ENCODE measurements at places on chromosomes 11 and 22.
A peak's percentile ranks its signal among the peaks of the same experiment; 100 is the strongest.

DNA sequence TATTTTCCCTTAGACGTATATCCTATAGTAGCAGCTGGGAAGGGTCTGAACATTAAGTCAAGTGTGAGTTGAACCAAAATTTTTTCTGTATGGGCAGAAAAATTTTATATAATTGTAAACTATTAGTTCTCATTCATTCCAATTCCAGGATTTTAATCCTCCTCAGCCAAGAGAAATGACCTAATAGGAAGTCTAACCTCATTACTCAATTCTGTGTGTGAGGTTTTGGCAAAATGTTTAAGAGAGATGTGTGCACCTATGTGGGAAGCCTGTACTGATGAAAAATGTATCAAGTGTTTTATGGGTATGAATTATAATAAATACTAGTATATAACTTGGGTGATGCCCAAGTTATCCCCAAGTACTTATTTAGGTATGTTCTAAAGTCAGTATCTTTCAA is 311.6 kb upstream of the PITPNB start:
- DNase-seq, result no peak

DNA sequence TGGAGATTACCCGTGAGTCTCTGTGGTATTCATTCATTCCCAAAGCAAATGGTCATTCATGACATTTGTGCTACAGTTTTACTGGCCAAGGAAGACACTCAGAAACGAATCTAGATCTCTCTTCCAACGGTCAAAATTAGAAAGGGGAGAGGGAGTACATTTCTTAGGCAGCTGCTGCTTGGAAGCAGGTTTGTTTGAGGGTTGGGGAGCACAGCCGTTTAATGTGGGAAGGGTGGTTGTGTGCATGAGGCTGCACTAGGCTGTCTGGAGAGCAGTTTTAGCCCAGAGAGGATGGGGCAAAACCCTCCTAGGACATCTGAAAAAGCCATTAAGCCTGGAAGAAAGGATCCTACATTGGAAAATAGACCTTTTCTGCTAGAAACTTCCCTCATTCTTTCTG is 29.7 kb upstream of the TIMP3 start:
- DNase-seq, result no peak

DNA sequence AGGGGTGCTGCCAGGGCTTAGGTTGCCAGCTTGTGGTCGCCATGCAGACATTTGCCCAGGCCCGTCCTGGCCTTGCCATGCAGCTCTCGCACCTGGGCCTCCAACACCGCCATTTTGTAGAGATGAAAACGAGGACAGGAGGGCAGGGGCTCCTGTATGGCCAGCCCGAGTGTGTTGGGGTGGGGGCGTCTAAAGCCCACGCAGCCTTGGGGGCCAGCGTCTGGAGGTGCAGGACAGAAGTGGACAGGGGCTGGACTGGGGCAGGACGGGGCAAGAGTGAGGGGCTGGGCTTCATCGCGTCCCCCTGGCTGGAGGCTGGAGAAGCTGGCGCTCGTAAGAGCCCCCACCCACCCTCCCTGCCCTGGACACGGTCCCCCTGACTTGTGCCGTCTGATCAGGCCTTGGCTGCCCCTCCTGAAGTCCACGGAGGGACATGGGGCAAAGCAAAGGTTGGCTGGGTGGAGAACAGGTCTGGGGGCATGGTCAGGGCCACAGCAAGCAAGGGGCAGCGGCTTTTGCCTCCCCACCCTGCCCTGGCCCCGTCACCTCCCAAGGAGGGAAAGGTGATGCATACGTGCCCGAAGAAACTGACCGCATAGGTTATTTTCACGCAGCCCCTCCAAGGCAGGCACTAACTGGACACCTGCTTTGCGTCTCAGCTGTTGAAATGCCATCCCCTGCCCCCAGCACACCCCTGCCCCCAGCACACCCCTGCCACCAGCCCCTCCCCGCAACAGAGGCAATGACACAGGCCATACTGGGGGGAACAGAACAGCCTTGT is 815 bp downstream of the TNNT3 start:
- DNase-seq, result no peak

DNA sequence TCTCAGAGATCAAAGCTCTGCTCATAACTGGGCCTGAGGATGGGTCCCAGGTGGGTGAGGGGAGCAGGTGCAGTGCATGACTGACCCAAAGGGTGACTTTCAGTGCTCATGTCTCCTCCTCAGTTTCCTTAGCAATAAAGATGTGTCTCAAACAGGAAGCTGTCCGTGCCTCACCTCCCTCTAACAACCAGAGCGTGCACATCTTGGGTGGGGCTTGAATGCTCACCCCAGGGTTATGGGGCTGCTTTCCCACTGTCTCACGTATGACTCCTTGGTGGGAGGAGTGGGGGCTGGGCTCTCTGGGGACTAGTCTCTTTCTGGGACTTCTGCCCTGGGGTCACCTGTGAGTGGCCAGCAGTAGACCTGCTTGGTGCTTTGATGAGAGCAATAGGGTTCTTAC is 53.9 kb upstream of the PHOX2A start:
- no peak for DNase-seq

DNA sequence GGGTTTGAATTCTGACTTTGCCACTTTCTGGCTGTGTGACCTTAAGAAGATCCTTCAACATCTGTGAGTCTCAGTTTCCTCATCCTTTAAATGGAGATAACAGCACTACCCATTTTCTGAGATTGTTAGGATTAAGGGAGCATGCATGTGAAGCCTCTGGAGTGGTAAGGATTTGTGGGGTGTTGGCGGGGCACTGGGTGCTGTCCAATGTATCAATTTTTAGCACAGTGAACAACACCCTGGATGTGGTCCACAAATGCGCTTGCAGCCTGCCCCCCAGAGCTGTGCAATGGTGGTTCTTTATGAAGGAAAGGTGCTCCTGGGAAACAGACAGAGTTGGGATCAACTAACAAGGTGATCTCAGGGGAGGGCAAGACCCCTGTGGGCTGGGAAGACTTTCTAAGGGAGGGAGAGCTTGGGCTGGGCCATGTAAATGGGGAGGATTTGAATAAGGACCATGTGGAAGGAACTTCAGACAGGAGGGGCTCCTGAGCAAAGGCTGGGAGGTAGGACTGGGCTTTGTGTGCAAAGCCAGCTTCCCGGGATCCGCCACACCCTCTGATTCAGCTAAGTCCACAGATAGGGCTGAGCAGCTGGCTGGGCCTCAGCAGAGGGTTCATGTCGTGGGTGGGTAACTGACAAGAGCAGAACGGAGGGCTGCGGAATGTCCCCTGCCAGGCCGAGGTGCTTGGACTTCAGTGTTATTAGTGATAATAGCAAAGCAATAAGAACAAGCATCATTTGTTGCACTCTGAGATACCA is 22.7 kb upstream of the RASD2 start:
- no peak for DNase-seq

GRCh38 chr11:14687943-14688627 is 44.5 kb downstream of the PDE3B start:
- DNase-seq, result no peak

- DNase-seq, result no peak
Observed at GRCh38 chr11:114034956-114035355, 24.6 kb upstream of the ZBTB16 start.

DNA sequence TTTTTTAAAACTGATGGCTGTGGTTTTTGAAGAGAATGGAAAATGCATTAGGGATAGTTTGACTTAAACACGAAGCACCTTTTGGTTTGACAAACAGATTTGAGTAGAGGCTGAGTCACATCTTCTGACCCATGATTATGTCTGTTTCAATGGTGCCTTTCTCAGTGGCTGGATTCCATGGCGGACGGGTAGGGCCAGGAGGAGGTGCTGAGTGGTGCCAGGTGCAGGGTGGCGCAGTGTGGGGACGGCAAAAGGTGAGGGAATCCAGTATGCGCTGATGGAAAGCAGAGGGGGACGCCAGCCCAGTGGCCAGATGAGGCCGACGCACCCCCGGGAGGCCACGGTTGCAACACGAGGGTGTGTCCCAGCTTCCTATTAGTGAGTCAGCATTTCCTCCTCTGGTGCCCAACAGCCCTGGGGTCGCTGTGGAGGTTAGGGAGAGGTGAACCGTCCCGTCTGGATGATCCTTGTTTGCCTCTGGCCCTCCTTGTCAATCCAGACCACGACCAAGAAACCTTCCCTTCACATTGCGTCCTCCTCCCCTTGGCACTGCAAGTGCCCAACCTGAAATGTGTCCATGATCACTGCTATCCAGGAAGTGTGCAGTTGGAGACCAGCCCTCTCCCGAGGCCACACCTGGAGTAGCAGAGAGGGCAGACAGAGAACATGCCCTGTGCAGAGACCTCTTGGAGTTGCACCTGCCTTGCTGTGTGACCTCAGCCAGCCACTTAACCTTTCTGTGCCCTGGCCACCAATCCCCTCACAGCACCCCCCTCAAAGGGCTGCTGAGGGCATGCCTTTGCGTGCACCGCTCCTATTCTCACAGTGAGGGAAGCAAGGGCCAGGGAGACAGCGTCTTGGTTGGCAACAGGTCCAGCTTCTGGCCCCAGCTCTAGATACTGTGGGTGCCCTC is 32.5 kb upstream of the ATXN10 start:
- no peak for DNase-seq

GRCh38 chr11:64378335-64378880 is 19.4 kb downstream of the RPS6KA4 start:
- no peak for DNase-seq

DNA sequence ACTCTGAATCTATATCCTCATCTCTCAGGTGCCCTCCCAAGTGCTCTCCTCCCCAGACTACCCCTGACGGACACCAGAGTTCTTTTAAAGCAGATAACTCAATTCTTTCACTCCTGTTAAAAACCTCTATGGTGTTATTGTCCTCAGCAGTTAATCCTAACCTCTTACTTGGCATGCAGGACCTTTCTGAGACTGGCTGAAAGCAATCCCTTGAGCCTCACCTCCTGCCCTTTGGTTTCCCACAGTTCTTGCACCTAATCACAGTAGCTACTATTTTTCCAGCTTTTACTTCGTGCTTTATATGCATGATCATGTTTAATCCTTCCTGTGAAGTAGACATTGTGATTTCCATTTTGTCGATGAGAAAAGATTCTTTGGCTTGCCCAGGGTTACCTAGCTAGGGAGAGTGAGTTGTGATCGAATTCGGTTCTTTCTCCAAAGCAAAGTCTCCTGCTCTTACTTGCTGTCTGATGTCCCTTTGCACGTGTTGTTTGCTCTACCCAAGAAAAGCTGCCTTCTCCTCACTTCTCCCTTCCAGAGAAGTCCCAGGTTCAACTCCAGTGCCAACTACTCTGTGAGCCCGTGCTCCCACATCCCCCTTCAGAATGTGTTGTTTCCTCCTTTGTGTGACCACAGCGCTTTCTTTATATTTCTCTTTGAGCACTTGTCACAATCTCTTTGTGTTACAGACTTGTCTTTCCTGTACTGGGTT is 2.1 kb downstream of the UBE2L3 start:
- no peak for DNase-seq

DNA sequence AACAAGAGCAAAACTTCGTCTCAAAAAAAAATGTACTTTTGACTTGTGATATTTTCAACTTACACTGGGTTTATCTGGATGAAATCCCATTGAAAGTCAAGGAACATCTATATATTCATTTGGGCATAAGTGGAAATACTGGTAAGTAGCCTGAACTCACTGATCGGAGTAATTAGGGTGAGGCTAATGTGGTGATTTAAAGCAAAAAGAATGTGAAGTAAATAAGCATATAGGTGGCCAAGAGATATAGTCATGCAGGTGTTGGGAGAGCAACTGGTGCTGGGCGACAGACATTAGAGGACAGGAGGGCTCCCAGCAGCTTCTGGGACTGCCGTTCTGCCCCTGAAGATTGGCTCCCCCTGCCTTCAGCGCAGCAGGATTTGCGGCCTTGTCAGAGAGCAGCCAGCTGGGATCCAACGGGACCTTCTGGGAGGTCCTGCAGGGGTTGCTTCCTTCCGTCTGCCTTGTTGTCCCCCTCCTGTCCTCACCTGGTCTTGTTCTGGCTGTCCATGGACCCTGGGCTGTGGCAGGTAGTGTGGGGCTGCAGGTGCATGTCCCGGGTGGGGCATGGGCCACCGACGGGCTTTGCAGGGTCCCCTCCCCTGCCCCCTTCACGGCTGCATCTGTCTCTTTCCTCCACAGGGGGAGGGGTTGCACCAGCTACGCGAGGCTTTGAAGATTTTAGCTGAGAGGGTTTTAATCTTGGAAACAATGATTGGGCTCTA is 14.1 kb downstream of the RHBDD3 start:
- no peak for DNase-seq

- peak; percentile 16 for DNase-seq
Observed at GRCh38 chr11:45100339-45100738, 46.1 kb upstream of the PRDM11 start.

DNA sequence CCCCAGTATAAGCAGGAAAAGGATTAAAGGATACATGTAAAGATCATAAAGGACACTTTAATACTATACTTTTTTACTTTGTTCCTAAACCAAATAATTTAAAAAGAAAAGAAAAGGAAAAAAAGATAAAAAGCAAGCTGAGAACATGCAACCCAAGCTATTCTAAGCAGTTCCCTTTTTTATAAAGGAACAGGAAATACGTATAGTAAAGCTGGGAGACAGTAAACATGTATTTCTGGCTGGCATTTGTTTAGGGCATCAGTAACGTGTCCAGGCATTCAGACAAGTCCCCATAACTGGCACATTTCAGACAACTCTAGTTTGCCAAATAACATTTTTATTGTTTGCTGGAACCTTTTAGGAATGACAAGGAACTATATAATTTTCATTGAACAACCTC is 24.9 kb downstream of the BCO2 start:
- DNase-seq, result no peak

GRCh38 chr11:107547961-107548360 is 17.6 kb downstream of the ALKBH8 start:
- no peak for DNase-seq

DNA sequence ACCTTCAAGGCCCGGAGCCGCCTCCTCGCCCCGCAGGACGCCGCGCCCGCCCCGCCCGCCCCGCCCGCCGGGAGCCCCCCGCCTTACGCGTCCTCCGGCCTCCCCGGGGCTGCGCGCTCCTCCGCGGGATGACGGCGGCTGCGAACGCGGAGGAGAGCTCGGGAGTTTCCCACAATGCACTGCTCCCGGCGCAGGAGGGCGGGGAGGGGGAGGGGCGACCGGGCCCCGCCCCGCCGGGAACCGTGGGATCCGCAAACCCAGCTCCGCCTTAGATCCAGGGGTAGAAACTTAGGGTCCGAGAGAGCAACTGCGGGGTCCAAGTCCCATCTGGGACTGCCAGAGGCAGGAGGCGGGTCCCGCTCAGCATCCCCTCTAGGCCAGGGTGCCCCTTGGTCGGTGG is at the start of gene CEND1:
Gene CEND1, minus strand, starts transcription at position 148 of the 400 bp plus-strand sequence. CDS start 1,514 bp downstream, outside the sequence.
- DNase-seq, result peak; percentile 28

- DNase-seq, result no peak
Observed at GRCh38 chr11:76653674-76654284, 16.8 kb downstream of the LRRC32 start.

GRCh38 chr11:46047520-46047919 is 73.7 kb downstream of the PHF21A start:
- no peak for DNase-seq
